Mucosa of descending colon (tissue), 3 donors: ENCODE measurements at places on chromosomes 2 and 18. TPM values are rescaled to one million over a fixed set of nuclear protein-coding genes. Genes with fewer than 3 reads are reported as not detected.

- no peak for DNase-seq
Observed at GRCh38 chr2:39408351-39409136, 28.5 kb downstream of the MAP4K3 start.

DNA sequence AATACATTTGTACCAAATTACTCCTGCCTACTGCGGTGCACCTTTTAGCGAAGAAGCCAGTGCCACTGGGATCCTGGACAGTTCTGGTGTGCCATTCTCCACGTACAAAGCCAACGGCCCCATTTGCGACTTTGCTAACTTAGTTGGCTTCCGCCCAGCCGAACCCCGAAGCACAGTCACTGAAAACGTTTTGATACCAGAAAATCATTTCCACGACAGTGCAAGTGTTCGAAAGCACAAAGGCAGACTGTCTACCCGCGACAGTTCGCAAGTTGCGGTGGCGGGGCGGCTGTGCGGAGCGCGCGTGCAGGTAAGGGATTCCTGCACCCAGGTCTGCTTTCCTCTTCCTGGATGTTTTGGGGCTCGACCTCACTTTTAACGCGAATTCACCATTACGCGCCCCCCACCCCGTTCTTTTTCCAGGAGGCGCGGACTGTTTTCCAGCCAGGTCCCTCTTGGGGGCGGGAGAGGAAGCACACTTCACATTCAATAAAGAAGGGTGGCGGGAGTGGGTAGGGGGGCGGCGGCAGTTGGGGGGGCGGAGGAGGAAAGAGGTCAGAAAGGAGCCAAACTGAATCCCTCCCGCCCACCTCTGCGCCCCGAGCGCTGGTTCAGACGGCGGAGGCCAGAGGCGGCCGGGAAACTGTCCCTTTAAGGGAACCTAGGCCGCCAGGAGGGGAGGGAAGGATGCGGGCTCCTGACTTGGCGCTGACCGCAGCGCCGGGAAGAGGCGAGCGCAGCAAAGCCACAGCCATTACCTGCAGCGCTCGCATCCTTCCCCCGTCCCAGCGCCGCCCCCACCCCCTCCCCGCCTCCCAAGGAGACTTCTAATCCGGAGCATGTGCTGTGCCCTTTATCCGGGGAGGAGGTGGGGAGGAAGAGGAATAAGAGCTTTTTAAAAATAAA is 107.4 kb upstream of the KCTD1 start:
- DNase-seq = peak; percentile 72

DNA sequence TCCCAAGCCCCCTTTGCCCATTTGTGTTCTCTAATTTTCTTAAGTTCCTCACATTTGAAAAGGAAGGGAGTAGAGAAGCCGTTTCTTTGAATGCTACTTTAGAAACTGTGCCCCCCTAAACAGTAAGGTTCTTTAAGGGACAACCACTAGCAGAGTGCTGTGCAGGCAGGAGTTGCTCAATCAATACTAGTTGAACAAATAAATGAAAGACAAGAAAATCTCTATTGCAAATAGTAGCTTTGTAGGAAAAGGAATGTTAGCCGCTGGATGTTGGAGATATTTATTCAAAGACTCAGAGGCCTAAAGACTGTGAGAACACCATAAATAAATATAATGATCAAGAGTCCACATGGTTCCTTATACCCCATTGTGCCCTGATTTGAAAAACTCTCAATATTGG is 119.8 kb upstream of the SMAD7 start:
- no peak for DNase-seq

DNA sequence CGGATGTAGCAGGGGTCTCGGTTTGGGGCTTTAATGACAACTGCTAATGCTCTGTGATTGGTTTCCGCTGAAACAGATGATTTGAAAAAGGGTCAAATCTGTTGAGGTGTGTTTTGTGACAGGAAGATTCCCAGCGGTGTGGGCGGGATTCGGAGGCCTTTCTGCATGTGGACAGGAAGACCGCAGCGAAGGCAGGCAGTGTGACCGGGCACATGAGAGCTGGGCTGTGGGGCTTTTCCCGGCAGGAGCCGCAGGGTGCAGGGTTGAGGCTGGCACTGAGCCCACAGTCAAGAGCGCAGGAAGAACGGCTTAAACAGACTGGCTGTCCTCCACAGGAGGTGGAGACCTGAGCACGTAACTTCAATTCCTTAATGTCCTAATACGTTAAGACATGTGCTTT is 180.0 kb upstream of the TPO start:
- DNase-seq = peak; percentile 6

- no peak for DNase-seq
Observed at GRCh38 chr2:106108351-106108750, 85.8 kb downstream of the UXS1 start.

DNA sequence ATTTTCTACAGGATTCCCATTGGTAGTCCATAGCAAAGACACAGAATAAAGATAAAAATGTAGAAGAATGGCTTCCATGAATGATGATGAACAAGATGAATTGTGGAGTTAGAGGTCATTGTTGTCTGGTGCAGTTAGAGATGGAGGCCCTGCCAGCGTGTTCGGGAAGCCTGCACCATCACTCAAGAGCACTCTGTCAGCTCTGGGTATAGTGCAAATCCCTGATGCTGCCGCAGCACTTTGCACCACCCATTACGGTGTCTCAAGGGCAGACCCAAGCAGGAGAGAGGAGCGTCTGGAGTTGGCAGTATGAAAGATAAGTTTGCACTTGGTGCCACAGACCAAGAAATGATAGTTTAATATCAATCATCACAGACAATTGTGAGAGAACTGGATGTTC is 181.6 kb upstream of the CHST9 start:
- DNase-seq = no peak

GRCh38 chr2:131156452-131157149 is 51.5 kb downstream of the PLEKHB2 start:
- DNase-seq = no peak

GRCh38 chr2:46461709-46462171 is 17.6 kb upstream of the TMEM247 start:
- peak; percentile 16 for DNase-seq

DNA sequence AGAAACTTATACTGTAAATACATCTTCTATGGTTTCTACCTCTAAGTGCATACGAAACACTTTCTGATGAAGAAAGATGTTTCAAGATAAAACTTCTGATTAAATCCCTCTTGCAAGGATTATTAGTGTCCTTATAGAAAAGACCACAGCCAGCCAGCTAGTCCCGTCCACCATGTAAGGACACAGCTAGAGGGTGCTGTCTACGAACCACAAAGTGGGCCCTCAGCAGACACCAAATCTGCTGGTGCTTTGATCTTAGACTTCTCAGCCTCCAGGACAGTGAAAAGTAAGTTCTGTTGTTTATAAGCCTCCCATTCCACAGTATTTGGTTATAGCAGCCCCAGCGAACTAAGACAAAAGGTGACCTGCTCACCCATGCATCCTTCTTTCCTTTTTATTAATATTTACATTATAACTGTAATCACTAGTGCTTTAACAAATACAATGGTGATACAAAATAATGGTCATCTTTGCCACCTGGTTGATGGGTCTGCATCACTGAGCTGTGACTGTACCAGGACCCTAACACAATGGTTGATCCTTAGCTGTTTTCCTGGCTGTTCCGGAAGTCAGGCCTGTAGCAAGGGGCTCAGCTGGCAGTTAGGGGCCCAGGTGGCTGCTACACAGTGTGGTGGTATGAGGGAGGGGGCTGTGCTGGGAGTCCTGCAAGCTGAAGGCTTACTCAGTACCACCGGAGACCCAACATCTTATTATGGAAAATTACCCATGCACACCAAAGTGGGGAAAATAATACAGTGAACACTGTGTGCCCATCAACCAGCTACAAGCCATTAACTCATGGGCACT is 108.5 kb upstream of the SMAD7 start:
- DNase-seq = no peak

DNA sequence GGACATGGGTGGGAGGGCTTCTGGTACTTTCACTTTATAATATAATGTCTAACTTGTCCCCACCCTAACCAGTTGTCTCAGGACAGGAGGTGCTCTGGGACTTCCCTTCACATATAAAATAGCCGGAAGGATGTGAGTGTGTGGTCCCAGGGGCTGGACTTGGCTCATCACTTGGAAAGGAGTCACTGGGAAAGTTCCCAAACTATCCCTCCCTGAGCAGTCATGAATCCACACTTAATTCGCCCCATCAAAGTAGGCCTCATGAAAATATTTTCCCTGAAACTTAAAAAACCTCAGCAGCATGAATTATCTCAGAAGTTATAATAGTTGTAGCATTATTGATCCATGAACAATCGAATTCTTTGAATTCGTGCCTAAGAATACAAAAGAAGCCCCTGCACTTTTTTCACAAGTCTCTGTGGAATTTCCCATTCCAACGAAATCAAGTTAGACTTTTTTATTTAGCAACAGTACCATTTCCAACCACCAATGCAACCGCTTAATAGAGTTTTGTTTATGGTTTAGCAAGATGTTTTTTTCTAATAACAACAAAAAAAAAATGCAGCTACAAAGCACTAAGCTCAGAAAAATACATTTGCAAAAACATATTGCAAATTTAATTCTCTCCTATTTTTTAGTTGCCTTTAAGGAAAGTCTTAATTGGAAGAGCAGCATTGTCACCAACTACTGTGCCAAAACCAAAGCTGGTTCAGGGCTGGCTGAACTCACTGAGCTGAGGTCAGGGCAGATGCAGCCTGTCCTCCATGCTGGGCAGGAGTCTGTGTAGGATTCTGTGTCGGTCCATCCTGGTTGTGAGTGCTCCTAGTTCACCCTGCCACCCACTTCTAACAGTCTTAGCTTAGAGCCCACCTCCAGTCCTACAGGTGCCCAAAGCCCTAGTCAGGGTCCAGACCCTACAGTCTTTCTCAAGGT is 68.8 kb upstream of the SPTBN1 start:
- DNase-seq = no peak

- no peak for DNase-seq
Observed at GRCh38 chr2:53475766-53476165, 291.8 kb upstream of the CHAC2 start.

GRCh38 chr2:16141641-16141921 is 201.2 kb downstream of the MYCN start:
- DNase-seq = no peak

DNA sequence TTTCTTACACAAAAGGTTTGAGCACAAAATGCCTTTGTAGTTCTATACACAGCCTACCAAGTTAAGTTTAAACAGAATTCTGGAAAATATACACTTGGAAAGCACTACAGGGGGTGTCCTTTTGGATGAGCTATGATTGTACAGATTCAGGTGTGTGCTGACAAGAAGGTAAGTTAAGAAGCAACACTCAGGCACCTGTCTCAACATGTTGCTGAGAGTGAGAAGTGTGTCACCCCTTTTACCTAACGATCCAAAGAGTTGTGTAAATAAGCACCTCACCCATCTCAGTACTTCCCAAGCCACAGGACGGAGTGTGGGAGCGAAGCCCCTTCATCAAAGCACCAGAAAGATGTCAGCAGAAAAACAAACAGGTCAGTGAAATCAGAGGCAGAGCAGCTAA is 109.5 kb upstream of the DAPL1 start:
- DNase-seq = no peak

DNA sequence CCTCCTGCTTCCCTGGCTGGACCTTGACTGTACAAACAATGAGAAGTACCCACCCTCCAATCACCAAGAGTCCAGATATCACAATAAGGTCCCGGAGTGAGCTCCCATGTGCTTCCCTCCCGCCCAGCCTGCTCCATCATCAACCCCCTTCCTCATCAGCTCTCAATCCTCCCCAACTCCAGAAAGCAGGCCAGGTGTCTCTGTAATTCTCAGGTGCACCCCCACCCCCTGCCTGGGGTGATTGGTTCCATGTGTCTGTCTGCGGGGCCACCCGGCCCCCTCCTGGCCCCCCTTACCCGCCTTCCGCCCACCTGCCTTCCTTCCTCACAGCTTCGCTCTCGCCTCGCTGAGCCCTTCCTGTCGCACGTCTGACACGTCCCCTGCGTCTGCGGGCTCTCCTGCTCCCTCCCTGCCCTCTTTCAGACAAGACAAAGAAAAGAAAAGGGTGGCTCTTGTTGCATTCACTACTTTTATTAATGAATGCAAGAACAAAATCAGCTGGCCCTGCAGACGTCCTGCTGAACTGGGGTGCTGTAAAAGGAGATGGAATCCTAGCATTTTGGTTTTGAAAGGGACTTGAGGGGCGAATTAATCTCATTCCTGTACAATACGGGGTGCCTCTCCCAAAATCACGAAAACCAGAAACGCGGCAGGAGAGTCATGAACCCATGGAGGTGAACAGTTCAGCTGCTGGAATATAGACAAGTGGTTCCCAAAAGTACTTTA is 26.5 kb upstream of the IGFBP2 start:
- DNase-seq = no peak

LYPD6 gene
- total RNA-seq = 2.0 TPM

SPC25 gene
- 0.66 TPM for total RNA-seq

SERPINB7 gene
- not detected for total RNA-seq

PRSS56 gene
- total RNA-seq = not detected

PFN4 gene
- not detected for total RNA-seq
